ENCODE measurements at places on chromosomes 16 and 17. TPM values are rescaled to one million over a fixed set of nuclear protein-coding genes. Genes with fewer than 3 reads are reported as not detected.

CSH2 gene
- total RNA-seq = not detected

TPSG1 gene
- total RNA-seq = not detected

VKORC1 gene
- 74.3 TPM for total RNA-seq

DNAAF1 gene
- 12.5 TPM for total RNA-seq

ADGRG1 gene
- total RNA-seq = 74.4 TPM

EME2 gene
- total RNA-seq = 10.0 TPM

HBZ gene
- total RNA-seq = 0.37 TPM

SLC6A2 gene
- 0.26 TPM for total RNA-seq

All from lung (tissue), 17 donors.